PC-9 (cell line): ENCODE measurements at places on chromosomes 4 and X.
A peak's percentile ranks its signal among the peaks of the same experiment; 100 is the strongest.

DNA sequence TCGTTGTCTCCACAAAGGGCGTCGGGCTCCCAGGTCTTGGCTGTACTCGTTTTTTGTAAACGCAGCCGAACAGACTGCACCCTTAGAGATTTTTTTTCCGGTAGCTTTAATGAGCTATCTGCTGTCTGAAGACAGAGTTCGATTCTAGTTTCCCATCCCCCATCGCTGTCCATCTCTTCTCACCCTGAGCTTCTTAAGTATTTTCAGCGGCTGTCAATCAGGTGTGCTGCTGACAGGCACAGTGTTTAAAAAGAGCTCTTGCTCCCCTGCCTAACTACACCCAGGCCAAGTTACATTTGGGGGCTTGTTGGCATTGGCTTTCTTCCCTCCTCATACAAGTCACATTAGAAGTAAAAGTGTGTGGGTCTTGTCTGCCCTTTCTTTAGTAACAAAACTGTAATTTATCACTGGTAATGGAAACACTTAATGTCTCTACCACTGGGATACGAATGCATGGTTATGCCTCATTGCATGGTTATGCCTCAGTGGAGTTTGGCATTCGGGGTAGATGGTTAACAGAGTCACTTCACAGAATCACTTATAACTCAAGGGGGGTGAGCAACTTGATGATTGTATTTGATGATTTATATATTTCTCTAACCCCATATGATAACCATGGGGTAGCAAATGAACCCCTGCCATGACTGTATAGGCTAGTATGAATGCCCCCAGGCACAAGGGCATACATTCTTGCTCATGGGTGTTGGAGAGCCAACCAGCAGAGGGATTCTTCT is 1.4 kb upstream of the ARHGAP6 start:
- DNase-seq = no peak

DNA sequence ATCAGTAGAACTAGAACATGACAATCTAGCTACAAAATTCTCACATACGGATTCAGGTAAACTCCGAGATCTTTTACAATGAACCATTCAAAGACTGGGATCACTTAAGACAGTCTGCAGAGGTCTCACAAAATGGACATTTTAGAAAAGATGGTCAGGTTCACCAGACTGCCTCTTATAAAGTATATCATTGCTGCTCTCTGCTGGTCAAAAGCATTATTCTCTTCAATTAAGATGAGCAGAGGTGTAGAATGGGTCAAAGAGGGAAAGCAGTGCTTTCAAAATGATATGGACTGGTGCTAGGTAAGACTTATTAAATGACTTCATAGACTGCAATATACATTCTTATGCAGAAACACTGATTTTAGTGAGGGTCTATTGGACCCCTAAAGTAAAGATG is 434.7 kb downstream of the PACRGL start:
- no peak for DNase-seq

GRCh38 chr4:141899103-141899502 is 262.7 kb downstream of the IL15 start:
- DNase-seq = no peak

DNA sequence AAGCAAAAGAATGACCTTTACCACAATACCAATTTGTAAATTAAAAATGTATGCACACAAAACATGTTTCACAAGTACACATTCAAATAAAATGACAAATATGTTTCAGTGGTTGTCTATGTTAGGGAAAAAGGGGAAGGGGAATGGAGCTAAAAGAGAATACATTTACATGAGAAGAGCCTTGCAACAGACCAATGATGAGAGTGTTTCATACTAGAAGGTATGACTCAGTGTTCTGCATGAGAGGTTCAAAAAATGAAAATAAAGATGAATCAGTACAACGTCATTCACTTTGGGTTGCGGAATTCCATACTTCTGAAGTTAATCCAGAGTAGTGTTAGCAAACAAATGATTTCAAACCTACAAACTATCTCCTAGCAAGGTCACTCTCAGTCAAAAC is 51.7 kb downstream of the RPGR start:
- DNase-seq = no peak

GRCh38 chrX:73069365-73070035 is 9.8 kb downstream of the PABPC1L2A start:
- DNase-seq = no peak

GRCh38 chr4:41175794-41176193 is 38.5 kb downstream of the APBB2 start:
- DNase-seq = no peak

GRCh38 chr4:7753931-7754465 is 185.7 kb downstream of the AFAP1 start:
- peak; percentile 74 for DNase-seq

GRCh38 chr4:17033768-17034181 is 135.3 kb upstream of the LDB2 start:
- no peak for DNase-seq

DNA sequence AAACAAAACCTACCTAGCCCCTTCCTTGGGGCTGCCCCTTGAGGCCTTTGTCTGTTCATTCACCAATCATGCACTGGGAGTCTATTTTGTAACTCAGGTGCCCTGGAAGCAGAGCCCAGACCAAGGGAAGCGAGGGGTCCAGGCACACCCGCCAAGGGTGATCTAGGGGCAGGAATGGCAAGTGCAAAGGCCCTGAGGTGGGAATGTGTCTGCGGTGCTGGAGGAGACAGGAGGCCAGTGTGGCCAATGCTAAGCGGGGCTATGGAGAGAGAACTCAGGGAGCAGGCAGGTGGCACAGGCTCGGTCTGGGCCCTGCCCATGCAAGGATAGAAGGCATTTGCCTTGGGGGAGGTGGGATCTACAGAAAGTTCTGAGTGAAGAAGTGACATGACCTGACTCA is 3.5 kb upstream of the SH3BP2 start:
- DNase-seq = no peak

GRCh38 chr4:42048394-42048793 is 58.1 kb downstream of the SLC30A9 start:
- no peak for DNase-seq
